ENCODE measurements at places on chromosomes 7 and 10.

- DNase-seq: no peak
Observed at GRCh38 chr10:47098964-47099363, 187.7 kb downstream of the PTPN20 start.

GRCh38 chr10:34612446-34612845 lies 202.7 kb downstream of the PARD3 start:
- DNase-seq: no peak

DNA sequence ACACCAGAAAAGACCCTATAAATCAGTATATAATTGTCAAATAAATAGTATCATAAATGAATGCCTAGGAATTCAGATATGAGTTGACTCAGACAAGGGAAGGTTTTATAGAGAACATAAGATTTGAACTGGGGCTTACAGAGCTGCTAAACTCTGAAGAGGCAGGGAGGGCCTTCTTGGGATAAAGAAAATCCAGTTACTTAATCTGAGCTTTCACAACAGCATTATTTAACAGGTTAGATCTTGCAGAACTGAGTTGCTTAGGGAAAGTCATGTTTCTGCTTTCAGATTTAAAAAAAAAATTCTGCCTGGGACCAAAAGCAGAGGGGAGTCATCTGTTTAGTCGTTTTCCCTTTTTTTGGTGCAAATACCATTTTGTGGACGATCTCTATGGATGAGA lies 594.8 kb upstream of the FZD8 start:
- DNase-seq: no peak

DNA sequence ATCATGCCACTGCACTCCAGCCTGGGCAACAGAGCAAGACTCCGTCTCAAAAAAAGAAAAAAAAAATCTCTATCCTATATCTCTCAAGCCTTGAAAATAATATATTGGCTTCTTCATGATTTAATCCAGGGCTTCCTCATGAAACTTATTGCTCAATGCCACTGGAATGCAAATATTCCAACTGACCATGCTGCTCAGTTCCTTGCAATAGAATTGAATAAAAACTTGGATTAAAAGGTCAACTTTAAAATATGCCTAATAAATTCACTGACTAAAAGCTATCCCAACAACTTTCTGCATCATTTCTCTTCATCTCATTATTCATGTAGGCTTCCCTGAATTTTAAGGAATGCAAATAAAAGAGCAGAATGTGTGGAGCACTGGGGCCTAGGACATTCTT lies 42.1 kb upstream of the NOBOX start:
- no peak for DNase-seq

DNA sequence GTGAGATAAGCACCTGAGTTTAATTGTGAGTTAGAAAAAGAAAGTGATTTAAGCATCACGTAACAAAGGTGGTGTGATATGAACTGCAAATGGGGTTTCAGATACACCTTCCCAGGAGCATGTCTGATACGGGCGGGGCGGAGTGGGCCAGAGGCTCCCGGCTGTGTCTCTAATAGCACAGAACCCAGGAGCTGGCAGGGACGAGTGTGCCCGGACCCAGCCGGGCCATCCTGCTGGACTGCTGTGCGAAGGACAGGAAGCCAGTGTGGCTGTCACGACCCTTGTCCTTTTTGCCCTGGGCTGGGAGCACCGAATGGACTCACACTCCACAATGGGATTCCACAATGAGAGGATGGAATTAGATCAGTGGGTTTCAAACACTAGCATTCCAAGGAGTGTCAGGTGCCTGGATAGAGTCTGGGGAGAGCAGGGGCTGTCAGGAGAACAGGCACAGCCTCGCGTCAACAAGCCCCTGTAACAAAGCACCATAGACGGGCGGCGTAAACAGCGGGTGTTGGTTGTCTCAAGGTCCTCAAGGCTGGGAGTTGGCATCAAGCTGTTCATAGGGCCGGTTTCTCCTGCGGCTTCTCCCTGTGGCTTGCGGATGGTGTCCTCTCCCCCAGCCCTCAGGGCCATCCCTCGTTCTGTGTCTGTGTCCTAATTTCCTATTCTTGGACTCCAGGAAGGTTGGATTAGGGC lies 242.6 kb upstream of the PITRM1 start:
- DNase-seq: no peak

All from D721Med (cell line).